ENCODE measurements at places on chromosomes 4 and X.
A peak's percentile ranks its signal among the peaks of the same experiment; 100 is the strongest.

- DNase-seq: peak; percentile 80
Measured at GRCh38 chrX:107118322-107119147, at the start of gene RBM41. Gene RBM41, minus strand, starts transcription at chrX:107118822. Its CDS starts 49 bp downstream, at chrX:107118773.

DNA sequence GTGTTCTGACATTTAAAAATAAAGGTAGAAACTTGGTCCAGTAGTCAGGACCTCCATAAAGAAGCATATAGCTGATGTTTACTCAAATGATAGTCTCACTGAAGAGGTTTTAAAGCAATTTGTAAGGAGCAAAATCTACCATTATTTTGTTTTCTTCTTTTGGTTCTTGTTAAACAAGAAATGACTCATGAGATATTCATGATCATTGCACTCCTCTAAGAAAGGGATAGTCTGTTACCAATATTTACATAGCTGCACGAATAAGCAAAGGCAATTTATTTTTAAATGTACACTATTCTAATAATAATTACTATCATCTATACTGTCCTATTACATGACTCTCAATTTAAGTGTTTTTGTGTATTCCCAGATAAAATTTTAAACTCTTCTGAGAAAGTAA, 397.9 kb downstream of the FAM47B start:
- no peak for DNase-seq

- no peak for DNase-seq
Measured at GRCh38 chrX:130645955-130646583, 244.3 kb downstream of the RBMX2 start.

DNA sequence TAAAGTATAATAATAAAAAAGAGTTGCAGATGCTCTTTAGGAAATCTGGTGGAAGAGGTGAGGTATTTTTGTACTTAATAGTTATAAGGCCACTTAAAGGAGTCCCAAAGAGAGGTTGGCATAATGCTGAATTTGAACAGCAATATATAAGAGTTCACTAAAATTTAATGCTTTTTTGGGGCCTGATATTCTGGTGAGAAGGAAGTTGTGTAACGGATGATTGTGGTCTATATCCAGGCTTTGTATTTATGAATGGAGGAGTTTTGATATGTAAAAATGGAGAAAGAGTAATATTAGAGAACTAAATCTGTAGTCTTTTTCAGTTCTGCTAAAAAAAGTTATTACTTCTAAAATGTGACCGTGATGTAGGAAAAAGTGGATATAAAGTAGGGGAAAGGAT, 20.4 kb downstream of the BMP2K start:
- no peak for DNase-seq
